ENCODE measurements at places on chromosomes 1 and 21.

DNA sequence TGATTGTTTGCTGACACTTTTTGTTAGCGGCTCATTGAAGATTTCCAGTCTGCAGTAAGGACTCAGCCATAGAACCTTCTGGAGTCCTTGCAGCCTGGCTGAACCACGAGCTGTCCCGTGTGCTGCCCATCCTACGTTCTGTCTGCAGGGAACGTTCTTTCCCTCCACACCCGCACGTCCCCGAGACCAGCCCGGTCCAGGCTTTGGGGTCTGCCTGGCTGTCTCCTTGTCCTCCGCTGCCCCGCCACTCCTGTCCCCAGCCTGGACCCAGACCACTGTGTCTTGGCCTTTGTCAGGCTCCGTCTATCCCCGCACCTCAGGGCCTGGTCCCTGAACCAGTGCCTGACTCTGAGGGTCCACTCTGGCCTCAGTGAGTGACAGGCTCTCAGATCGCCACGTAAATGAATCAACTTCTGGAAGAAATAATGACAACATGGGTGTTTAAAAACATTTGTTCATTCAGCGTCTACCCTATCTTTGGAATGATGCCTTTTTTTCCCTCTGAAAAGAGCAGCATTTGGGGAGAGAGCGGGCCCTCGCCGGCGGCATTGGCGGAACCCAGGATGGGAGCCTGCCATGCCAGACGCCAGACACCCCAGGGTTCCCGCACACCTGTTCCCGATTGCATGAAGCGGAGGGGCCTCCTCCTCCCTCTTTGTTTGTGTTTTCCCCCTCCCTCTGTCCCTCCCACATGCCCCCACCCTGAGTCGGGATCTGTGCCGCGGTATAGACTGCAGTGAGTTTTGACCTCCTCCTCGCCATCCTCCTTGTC is 43.9 kb upstream of the C1orf174 start:
- DNase-seq = no peak

GRCh38 chr1:232764458-232765251 is 40.6 kb upstream of the MAP10 start:
- no peak for DNase-seq

DNA sequence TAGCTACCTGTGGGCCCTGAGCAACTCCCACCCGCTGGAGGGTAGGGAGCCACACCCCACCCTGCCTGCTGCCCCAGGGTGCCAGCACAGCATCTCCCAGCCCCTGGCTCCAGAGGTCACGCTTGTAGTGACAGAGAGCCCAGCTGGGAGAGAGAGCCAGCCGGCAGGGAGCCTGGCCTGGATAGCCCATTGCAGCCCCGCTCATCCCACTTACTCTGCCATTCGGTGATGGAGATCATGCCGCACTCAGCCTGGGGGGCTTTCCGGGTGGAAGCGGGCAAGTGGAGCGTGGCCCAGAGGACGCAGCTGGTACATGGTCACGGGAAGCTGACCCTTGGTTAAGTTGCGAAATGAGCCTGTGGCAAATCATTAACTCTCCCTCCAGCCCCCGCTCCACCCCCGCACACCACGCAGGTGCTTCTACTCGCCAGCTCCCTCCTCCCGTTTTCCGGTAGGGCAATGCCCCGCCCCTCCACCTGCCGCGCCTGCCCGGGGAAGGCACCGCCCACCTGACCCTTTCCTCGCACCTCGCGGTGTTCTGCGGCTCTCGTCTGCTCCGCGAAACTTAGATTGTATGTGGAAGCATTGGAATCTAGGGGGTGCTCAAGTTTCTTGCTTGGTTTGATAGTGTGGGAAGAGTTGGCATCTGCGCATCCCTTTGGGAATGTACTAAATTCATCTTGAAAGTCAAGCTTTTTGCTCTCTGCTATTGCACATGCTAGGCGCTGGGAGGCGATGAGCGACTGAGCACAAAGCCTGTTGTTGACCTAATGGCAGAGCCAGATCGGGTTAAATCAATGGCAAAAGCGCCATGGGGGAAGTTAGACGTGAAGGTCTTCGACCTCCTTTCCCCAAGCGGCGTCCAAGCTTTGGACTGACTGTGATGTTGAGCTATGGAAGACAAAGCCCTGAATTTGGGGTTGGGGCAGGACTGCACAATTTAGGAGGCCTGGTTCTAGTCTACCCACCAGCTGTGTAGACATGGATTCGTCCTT is at the start of gene GOLT1A:
TSS of gene GOLT1A (minus strand) at position 321 of the 995 bp plus-strand sequence. CDS start at position 239, 82 bp downstream.
- DNase-seq = no peak

GRCh38 chr1:201363467-201363866 is 14.0 kb downstream of the TNNT2 start:
- DNase-seq = no peak

DNA sequence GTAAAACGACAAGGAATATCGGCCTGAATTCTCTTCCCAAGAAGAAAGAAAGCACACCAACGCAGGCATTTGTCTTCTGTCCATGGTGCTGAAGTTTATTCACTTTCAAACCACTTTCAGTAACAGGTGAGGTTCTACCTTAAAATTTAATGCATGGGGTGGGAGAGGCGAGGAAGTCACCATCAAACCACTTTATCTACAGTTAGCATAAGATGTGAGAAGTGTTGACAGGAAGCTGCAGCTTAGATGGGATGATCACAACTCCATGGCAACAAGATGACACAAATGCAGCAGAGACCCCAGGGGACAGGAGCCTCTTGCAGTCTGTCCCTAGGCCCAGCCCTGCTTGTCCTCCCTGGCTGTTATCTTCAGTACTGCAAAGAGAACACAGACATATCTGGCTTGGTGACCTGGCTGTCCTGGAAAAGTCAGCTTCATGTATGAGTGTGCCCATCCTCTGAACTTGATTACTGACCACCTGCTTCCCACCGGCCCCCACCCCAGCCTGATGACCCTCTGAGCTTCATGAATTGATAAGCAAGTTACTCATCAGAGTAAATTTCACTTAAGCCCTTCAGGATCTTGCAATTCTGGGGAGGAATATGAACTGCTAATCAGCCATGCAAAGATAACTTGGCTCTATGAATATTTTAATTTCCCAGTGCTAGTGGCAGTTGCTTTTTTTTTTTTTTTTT is 1.8 kb downstream of the NPPA start:
- DNase-seq = no peak
